ENCODE measurements at places on chromosomes 1 and 21.

GRCh38 chr1:33270808-33271465 is 14.6 kb downstream of the ZNF362 start:
- no peak for DNase-seq

DNA sequence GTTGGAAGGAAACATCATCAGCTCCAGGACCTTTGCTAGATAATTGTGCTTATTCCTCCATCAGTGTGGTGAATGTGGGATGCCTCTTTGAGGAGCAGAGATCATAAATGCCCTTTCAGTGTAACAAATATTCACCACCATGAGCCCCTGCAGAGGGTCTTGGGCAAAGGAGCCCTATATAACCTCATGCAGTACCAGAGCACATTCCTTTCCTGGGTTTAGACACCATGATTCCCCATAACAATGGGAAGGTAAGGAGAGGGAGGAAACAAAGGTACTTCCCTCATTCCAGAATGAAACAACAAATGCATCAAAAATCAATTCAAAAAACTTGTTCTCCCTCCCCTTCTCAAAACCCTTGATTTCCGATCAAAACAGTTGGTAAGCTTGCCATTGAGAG is 103.4 kb upstream of the PROX1 start:
- DNase-seq, result no peak

DNA sequence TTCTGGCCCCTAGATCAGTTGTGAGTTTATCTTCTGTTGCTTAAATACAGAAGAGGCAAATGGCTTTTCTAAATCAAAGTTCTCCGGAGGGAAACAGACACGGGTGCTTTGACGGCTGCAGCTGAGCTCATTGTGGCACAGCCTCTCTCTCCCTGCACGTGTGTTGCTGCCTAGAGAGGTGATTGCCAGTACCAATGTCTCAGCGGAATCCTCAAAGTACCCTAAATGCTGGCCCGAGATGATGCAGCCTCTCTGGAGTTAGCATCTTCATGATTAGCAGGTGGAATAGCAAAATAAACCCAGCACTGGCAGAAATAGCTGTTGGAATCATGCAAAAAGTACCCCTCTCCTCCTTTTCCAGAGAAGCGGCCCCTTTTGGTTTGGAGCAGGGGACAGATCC is 192.2 kb downstream of the PRDM2 start:
- no peak for DNase-seq

DNA sequence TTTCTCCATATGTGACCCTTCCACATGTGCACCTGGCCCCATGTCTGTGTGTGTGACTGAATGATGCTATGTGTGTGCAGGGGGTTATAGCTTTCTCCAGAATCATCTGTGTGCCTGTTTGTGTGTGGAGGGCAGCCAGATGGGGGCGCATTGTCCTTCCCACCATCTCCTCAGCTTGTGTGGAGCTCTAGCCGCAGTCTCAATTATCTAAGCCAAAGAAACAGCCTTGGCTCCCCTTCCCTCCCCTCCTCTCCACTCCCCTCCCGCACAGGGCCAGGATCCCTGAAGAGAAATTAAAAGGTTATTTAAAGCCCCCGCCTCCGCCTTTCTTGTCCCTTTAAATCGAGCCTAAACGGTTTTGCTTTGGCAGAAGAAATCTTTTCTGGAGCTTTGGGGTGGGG is 1.8 kb upstream of the DMBX1 start:
- DNase-seq, result no peak

GRCh38 chr1:1517973-1518620 is 6.1 kb downstream of the ATAD3A start:
- no peak for DNase-seq

GRCh38 chr1:34113362-34113761 is 51.7 kb downstream of the CSMD2 start:
- DNase-seq, result no peak

- no peak for DNase-seq
Observed at GRCh38 chr1:150955280-150955679, 19.4 kb downstream of the CERS2 start.

- DNase-seq, result peak; percentile 85
Observed at GRCh38 chr1:33367485-33368405, 46.8 kb upstream of the A3GALT2 start.

GRCh38 chr1:167280912-167281311 is 60.2 kb downstream of the POU2F1 start:
- DNase-seq, result no peak

- DNase-seq, result no peak
Observed at GRCh38 chr1:84407958-84408422, 9.7 kb downstream of the DNASE2B start.

- no peak for DNase-seq
Observed at GRCh38 chr1:178629252-178630154, 95.5 kb upstream of the RALGPS2 start.

- DNase-seq, result no peak
Observed at GRCh38 chr1:234997201-234997895, 131.3 kb downstream of the TOMM20 start.

DNA sequence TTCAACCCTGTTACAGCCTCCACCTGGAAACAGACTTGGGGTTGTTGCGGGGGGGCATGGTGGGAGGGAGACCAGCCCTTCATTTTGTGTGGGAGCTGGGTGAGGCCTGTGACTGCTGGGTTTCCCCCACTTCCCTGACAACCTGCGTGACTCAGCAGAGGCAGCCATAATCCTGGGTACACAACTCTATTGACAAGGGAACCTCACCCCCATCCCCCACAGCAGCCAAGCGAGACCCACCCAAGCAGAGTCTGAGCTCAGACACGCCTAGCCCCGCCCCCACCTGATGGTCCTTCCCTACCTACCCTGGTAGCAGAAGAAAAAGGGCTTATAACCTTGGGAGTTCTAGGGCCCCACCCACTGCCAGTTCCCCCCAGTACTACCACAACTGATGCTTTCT is 8.0 kb upstream of the CCDC190 start:
- DNase-seq, result no peak

DNA sequence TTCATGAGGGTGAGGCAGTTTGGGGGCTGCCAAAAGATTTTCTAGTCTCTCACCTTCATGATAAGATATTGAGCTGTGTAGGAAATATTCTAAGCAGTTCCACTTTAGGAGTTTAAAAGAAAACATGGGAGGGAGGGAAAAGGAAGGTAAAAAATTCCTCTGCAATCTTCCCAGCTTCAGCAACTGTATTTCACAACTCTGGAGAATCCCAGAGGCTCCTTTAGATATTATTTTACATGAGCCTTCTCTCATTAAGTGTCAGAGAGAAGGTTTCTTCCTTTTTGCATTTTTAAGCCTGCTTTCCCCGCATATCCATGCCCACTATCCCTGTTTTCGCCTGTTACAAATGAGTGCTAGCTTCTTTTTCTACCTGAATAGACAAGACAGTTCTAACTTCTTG is 289.4 kb downstream of the CHRM3 start:
- no peak for DNase-seq

GRCh38 chr1:71650119-71650518 is 569.3 kb upstream of the ZRANB2 start:
- DNase-seq, result no peak

GRCh38 chr1:205672970-205673369 is 7.3 kb downstream of the SLC45A3 start:
- DNase-seq, result no peak

DNA sequence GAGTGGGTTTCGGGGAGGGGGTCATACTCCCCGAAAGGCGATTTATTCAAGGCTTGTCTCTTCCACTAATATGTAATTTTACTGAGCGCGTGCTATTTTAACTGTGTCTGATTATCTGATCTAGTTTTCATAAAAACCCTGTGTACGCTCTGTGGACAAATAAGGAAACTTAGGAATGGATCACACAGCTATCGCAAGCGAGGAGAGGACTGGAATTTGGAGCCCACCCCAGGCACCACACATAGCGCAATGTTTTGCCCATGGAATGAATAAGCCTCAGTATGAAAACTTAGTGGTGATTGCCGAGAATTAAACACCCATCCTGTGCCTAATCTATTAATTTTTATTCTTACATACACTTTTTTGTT is 9.8 kb upstream of the RAB42 start:
- no peak for DNase-seq

DNA sequence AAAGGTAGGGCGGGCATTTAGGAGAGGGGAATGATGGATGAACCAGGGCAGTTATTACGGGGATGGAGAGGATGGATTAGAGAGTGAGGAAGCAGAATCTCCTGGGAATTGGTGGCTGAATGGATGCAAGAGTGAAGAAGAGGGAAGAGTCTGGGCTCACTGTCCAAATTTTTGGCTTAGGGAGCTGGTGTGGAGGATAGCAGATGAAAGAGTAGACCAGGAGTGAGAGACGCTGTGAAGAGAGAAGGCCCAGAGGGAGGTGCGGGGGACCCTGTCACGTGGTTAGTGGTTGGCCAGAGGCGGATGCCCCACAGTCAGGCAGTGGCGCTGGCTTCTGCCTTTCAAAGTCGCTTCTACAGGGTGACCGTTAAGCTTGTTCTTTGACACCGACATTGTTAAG is 78.4 kb downstream of the PEX14 start:
- DNase-seq, result no peak

- DNase-seq, result no peak
Observed at GRCh38 chr1:112318698-112319370, 77.2 kb upstream of the CTTNBP2NL start.

DNA sequence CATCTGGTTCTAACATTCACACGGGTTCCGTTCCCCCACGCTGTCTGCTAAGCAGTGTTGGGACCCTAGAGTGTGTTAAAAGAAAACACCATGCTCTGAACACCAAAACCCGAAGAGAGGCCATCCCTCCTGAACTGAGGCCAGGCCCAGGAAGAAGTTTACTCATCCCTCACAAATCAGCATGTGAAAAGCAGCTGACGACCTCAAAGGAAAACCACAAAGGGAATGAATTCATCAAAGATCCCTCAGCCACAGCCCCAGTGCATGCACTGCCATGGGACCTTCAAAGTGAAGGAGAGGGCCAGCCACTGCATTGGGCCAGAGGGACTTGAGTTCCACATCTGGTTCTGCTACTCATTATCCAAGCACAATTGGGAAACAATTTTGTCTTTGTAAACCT is 7.0 kb upstream of the PSEN2 start:
- no peak for DNase-seq

DNA sequence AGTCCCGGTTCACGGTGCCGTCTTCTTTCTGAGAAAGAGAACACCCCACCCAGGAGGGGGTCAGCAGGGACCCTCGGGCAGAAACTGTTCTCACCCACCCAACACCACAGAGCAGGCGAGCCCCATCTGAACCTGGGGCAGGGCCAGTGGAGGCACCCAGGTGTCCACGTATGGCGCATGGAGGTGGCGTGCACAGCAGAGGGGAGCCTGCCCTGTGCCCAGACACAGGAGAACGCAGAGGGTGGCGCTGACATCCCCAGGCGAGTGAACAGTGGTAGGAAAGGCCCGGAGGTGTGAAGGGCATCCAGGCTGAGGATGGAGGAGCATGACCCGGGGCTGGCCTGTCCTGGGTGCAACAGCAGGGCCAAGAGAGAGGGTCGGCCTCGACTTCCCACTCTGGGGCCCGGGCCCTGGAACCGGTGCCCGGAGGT is 91.1 kb downstream of the STUM start:
- peak; percentile 11 for DNase-seq

DNA sequence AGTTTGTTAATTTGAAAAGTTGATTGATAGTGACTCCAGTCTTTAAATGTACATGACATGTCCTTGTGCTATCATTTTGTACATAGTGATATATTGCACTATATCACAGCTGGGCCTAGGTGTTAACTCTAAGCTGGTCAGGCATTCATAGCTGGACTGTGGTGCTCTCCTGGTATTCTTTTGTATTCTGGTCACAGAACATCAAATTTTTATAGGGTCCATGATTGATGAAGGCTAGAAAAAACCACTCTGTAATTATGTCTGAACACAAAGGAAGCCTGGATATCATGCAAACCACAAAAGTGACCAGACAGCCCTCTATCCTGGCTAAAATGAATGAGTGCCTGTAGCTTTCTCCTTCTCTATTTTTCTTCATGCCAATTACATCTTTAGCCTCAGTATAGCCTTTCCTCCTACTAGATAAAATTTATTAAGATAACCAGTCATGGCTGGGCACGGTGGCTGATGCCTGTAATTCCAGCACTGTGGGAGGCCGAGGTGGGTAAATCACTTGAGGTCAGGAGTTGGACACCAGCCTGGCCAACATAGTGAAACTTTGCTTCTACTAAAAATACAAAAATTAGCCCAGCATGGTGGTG is 134.9 kb upstream of the B3GALT2 start:
- no peak for DNase-seq

DNA sequence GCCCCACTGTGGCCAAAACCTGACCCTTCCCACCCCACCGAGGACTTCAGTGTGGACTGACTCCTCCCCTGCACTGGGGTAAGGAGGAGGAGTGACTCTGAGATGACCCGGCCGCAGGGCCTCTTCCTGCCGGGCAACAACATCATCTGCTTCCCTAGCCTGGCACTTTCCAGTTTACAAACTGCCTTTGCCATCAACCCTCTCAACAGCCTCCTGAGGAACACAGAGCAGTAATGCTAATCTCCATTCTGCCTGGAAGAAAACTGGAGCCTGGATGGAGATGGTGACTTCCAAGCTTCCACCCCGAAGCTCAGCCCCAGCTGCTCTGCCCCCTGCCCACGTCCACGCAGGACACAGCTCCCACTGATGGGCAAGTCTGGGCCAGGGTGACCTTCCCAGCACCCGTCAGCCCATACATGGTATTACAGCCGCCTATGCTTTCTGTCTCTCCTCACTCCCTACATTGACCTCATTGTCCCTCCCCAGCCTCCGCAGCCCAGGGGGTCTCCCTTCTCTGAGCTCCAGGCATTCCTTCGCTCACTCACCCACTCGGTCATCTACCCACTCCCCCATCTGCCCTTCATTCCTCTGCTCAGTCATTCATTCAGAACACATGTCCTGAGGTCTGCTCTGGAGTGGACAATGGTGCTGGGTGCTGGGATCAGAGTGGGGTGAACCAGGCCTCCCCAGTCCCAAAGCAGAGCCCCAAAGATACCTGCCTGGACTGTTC is 34.2 kb downstream of the RAP1GAP start:
- no peak for DNase-seq

- no peak for DNase-seq
Observed at GRCh38 chr1:81053826-81054225, 746.9 kb upstream of the ADGRL2 start.

- peak; percentile 87 for DNase-seq
Observed at GRCh38 chr1:155277902-155278688, 832 bp downstream of the HCN3 start.

DNA sequence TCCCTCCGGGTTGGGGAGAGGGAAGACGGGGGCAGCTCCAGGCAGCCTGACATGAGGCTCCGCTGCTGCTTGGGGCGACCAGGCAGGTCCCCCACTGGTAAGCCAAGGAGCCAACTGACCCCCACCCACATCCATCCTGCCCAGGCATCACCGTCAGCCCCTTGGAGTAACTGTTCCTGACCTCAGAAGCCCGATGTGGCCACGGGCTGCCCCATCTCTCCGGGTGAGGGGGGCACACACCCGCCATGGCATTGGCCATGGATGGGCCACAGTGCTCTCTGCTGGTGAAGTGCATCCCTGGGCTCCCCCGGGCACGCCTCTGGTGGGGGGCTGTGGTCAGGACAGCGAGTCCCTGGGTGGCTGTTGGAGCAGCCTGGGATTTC is 100.0 kb downstream of the CRYAA start:
- no peak for DNase-seq

- DNase-seq, result no peak
Observed at GRCh38 chr1:54818461-54819194, 17.5 kb upstream of the TTC22 start.

GRCh38 chr1:156129687-156130577 is 15.4 kb downstream of the LMNA start:
- peak; percentile 84 for DNase-seq
